Right cardiac atrium (tissue), 5 donors: ENCODE measurements at places on chromosomes 11 and 22. TPM values are rescaled to one million over a fixed set of nuclear protein-coding genes. Genes with fewer than 3 reads are reported as not detected.

The OR2D2 gene
- not detected for polyA plus RNA-seq

The DKK3 gene
- 2,307 TPM for polyA plus RNA-seq

The MTFP1 gene
- polyA plus RNA-seq: 38.9 TPM

DNA sequence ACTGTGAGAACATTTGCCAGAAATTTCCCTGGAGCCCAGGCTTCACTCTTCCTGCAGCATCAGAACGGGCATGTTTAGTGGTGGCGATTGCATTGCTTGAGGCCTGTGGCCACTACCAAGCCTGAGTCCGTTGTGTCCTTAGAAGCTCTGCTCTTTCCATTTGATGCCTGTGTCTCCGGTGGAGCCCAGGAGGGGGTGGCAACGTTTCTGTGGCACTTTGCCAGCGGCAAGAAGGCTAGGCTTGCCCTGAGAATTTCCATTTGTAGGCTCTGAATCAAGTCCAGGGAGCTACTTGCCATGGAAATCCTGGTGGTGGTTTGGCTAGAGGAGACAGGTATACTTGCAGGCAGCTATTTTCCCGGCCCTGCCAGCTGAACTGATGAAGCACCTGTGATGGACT is 47.1 kb downstream of the ADAMTS8 start:
- DNase-seq: no peak

The CCDC73 gene
- not detected for polyA plus RNA-seq

The RAB30 gene
- polyA plus RNA-seq: 4.6 TPM

DNA sequence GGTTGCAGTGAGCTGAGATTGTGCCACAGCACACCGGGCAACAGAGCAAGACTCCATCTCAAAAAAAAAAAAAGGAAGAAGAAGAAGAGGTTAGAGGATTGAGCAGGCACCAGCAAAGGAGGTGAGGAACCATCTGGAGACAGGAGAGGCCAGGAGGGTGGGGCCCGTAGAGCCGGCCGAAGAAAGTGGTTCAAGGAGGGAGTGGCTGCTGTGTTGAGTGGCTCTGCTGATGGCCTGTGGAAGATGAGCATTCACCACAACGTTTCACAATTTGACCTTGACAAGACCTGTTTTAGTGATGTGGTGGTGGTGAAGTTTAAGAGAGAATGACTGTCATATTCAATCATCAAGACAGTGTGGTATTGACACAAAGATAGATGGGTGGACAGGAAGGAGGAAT is 6.8 kb upstream of the CTSD start:
- DNase-seq: no peak

- no peak for DNase-seq
These were observed 604.4 kb downstream of the BUD13 start for GRCh38 chr11:116168459-116168787.

- DNase-seq: no peak
These were observed 12.9 kb upstream of the SYTL2 start for GRCh38 chr11:85823816-85824215.

The KCNC1 gene
- 0.16 TPM for polyA plus RNA-seq

The TMEM218 gene
- polyA plus RNA-seq: 14.1 TPM

The GUCY1A2 gene
- 0.43 TPM for polyA plus RNA-seq

The POU2AF1 gene
- polyA plus RNA-seq: not detected

GRCh38 chr22:50505776-50506610 is 1.5 kb downstream of the LMF2 start:
- peak; percentile 61 for DNase-seq

DNA sequence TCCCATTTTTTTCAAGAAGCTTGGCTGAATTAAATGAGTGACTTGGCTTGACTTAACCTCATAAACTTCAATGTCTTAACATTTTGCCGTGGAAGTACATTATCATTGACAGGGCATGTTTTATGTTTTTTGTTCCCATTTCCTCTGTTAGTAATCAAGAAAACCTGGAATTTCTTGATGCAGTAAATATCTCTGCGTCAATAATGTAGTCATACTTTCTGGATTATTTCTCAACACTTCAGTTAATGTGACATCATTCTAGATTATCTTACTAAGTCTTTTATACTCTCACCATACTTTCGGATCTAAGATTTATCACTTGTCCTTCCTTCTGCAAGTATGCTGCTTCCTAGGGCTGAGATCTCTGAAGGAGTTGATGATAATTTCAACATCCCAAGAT is 58.6 kb upstream of the PGR start:
- DNase-seq: no peak

The YPEL4 gene
- 1.5 TPM for polyA plus RNA-seq

The SERPIND1 gene
- polyA plus RNA-seq: 1.4 TPM

- DNase-seq: peak; percentile 75
These were observed 31.7 kb downstream of the POLR3H start for GRCh38 chr22:41512421-41513194.
